ENCODE measurements at places on chromosomes 3 and 15. TPM values are rescaled to one million over a fixed set of nuclear protein-coding genes. Genes with fewer than 3 reads are reported as not detected.

The OR5K2 gene
- total RNA-seq = not detected

The SIDT1 gene
- 2.3 TPM for total RNA-seq

The PLIN1 gene
- total RNA-seq = 0.34 TPM

The GNAT1 gene
- total RNA-seq = not detected

The FAM219B gene
- total RNA-seq = 72.1 TPM

The PSTPIP1 gene
- total RNA-seq = 0.36 TPM

The PP2D1 gene
- not detected for total RNA-seq

The RARB gene
- 2.6 TPM for total RNA-seq

Measured in nasal cavity respiratory epithelium epithelial cell of viscerocranial mucosa (primary cell).